ENCODE measurements at places on chromosomes 16 and 17.

- no peak for DNase-seq
Measured at GRCh38 chr17:11642655-11643054, 44.4 kb downstream of the DNAH9 start.

GRCh38 chr16:35239561-35239960, 1780.1 kb downstream of the TP53TG3F start:
- no peak for DNase-seq

GRCh38 chr17:67657596-67657995, 60.1 kb upstream of the NOL11 start:
- no peak for DNase-seq

GRCh38 chr16:78463591-78463990, 364.1 kb downstream of the WWOX start:
- no peak for DNase-seq

GRCh38 chr16:81831722-81832126, 52.6 kb downstream of the PLCG2 start:
- DNase-seq: peak; percentile 95

DNA sequence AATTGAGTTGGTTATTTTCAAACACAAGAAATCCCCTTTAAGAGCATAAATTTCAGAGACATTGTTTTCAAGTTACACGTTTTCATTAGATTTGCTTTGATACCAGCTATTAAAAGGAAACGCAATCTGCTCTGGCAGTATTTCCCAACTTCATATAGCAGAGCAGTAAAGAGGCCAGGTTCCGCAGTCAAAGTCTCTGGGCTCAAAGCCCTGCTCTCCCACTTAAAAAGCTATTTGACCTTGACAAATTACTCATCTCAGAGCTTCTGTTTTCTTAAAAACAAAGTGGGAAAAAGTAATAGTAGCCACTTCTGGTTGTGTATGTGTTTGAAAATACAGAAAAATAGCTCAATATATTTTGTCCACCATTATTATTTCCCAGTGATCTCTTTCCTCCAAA, 89.7 kb upstream of the CDYL2 start:
- DNase-seq: no peak

GRCh38 chr17:4515501-4515900, 16.8 kb downstream of the SPNS2 start:
- DNase-seq: no peak

DNA sequence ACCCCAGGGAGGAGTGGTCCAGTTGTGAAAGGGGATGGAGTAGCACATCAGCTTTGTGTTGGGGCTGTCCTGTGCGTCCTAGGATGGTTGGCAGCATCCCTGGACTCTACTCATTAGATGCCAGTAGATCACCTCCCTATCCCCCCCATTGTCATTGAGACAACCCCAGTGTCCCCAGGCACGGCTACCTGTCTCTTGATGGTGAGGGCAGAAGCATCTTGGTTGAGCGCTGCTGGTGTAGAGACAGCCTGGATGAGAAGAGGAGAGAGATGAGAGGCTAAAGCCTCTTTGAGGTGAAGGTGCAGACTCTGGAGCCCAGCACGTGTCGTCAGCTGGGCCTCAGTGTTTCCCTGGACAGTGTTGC, 55.4 kb downstream of the TNFRSF13B start:
- DNase-seq: no peak

GRCh38 chr16:79845033-79845733, 244.6 kb upstream of the MAF start:
- no peak for DNase-seq

DNA sequence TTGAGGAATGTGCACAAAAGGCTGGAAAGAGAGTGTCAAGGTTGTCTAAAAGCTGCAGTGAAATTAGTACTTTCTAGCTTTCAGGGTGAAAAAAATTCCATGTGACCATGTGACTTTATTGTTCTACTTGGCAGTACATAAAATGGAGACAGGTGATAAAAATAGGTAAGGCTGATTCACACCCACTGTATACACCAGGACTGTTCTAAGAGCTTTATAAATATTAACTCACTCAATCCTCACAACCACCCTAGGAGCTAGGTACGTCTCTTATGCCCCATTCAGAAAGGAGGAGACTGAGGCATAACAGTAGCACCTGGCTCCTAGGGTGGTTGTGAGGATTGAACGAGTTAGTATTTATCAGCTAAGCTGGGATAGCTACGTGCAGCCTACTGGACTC, 28.2 kb upstream of the DNAH17 start:
- no peak for DNase-seq

GRCh38 chr17:44850612-44851011, 2.9 kb downstream of the HIGD1B start:
- DNase-seq: no peak

- DNase-seq: no peak
Measured at GRCh38 chr17:76417499-76418143, 33.2 kb downstream of the SPHK1 start.

DNA sequence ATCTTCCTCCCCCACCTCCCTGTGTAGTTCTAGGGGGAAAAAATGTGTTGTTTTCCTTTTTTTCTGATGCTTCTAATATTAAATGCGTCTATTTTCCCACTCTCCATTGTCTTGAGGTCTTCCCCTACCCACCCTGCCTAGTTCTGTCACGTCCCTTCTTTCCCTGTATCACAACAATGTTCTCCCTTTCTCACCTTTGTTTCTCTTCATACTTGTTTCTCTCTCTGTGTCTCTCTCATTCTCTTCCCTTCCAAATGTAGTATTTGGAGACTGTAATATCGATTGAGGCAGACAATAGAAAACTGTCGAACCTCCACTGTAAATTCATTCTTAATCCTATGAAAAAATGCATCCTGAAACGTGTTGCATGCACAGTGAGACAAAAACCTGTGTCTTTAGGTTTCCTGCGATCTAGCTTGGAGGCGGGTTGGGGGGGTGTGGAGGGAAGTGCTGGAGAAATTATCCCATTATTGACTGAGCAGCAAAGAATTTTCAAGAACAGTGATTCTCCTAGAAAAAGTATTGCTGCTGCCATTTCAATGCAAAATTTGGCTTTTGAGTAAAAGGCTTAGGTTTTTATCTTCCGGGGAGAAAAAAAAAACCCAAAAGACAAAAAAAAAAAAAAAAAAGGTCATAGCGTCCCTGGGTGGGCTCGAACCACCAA, 1.3 kb upstream of the PSMB3 start:
- DNase-seq: no peak

DNA sequence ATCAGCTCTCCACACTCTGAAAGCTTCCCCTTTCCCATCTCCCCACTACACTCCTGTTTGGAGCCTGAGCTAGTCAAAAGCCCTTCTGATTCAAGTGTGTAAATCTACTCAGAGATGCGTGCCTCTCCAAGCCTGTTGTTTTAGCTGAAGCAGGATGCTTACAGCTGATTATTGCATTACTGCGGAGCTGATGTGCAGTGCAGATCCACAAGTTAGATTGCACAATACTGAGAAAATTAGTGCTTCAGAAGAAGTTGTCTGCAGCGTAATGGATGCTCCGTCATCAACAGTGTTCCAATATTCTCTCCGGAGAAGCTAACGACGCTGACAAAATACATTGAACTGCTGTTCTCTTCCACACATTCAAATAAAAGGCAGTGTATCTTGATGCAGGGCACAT, 44.8 kb upstream of the NLRP1 start:
- no peak for DNase-seq

DNA sequence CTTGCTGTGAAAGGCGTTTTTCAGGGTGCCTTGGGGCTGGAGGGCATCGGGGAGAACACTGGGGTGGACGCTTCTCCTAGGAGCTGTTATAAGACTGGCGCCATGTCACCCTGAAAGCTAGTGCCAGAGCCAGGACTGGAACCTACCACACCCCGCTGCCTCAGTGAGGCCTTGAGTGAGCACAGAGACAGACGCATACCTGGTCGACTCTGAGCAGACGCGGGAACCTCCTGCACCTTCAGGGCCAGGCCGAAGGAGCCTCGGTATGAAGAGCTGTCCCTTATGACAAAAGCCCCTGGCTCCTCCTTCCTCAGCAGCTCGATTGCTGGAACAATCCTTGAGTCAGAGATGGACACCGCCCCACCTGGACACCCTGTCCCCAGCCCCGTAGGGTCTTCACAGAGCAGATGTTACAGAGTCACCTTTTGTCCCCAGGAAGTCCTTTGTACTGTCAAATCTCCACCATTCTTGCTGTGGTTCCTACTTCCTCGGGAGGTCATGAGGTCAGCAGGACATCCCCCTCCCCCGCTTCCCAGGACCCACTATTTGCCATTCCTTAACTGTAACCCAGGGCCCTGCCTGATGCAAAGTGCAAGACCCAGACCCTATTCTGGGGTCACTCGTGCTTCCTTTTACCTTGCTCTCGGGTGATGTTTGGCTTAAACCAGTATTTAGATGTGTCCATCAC, 17.0 kb downstream of the TNS4 start:
- no peak for DNase-seq

DNA sequence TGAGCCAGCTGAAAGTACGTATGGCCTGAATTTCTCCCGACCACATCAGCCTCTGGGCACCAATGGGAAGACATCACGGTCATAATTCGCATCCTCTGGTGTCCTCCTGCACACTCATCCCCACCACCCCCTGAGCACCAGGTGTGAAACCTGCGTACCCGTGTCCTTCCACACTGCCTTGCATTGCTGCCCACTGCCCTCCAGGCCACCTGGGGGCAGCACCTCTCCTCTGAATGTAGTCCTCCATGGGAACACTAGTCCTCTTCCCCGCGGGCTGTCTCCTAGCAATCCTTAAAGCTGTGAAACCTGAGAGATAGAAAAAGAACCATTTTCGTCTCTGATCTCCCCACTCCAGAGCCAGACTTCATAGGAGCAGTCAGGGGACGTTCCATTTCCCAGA, 125.5 kb downstream of the ZNF18 start:
- no peak for DNase-seq

GRCh38 chr16:85202051-85202601, 89.9 kb upstream of the CIBAR2 start:
- DNase-seq: no peak

DNA sequence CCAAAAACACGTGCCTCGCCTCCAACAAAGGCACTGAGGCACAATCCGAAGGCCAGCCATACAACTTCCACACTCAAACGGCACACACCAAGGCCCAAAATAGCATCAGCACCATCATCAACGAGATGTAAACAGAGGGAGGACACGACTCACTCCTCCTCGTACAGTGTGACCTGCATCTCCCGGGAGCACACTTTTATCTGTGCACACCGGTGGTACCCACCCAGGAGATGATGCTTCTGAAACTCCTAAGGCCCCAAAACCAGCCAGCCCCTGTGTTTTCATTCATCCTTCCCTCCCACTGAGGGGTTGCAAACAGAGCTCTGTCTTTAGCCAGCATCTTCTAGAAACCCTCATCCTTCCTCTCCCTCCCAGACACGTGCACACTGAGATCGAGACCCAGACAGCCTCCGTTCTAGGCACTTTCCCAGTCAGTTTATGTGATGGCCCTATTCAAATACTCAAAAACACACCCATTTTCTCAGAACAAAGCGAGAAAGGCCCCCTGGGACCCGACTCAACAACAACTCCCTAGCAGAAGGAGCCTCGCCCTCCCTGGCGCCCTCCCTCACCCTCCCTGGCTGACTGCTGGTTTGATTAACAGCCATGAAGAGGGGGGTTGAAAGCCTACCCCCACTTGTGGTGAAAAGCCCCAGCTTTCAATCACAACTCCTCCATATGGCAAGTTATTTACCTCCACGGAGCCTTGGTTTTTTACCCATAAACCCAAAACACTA, 76.3 kb downstream of the GAS7 start:
- peak; percentile 36 for DNase-seq

GRCh38 chr16:69566981-69567680, 1.4 kb downstream of the NFAT5 start:
- peak; percentile 58 for DNase-seq

DNA sequence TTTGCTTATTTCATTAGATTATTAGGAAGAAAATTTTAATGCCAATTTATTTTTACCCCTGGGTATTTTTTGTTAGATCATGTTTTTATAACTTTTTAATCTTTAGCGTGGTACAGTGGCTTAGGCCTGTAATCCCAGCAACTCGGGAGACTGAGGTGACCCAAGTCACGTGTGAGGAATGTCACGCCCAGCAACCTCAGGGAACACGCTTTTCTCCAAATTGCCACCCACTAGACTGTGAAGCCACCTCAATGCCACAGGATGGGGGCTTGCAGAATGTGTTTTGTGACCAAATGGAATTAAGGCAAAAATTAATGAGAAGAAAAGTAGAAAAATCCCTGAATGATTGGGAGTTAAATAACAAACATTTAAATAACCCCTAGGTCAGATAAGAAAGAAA, 141.8 kb downstream of the LAT start:
- DNase-seq: no peak

GRCh38 chr17:78112518-78113471, 15.8 kb downstream of the TMC6 start:
- peak; percentile 77 for DNase-seq

DNA sequence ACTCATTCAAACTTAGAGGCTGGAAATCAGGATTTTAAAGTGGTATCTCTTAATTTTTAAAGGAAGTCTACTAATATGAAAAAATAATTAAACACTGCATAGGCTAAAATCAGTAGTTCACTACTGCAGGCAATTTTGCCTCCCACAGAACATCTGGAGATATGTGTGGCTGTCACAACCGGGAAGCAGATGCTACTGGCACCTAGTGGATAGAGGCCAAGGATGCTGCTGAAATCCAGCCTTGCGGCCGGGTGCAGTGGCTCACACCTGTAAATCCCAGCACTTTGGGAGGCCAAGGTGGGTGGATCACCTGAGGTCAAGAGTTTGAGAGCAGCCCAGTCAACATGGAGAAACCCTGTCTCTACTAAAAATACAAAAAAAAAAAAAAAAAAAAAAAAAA, 473.9 kb downstream of the XYLT1 start:
- no peak for DNase-seq

DNA sequence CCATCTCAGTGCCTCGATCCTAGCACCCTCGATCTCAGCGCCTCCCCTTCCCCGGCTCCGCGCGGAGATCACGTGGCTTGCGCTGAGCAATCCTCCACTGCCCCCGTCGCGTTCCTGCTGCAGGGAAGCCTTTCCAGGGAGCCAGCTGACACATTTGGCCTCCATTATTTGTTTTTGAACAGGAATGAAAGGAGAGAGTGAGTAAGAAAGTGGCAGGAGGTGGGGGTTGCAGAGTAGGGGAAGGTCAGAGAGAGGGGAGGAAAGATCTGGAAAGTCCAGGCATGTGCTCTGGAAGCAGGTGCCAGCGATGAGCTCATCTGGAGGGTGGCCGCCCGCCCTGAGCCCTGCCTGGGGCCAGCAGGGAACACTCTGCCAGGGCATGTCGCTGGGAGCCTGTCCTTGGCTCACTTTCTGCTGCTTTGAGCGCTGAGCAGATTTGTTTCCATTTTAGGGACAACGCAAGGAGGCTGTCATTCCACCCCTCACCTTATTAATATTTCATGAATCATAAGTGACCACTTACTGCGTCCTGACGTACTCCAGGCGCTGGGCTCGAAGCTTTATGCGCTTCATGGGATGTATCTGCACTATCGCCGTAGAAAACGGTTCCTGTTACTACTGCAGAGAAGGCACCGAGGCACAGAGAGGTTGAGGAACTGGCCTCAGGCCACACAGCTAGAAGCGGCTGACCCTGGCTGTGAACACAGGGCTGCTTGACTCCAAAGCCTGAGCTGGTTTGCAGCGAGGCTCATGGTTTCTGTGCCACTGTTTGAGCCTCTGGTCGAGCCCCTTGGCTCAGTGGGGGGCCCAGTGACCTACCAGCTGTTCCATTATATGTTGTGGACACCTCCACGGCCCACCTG, 283.1 kb downstream of the SEC14L1 start:
- no peak for DNase-seq

GRCh38 chr16:25894093-25894492, 202.3 kb downstream of the HS3ST4 start:
- DNase-seq: no peak

Data from KBM-7 (cell line).